ENCODE measurements at places on chromosomes 7 and 10.

DNA sequence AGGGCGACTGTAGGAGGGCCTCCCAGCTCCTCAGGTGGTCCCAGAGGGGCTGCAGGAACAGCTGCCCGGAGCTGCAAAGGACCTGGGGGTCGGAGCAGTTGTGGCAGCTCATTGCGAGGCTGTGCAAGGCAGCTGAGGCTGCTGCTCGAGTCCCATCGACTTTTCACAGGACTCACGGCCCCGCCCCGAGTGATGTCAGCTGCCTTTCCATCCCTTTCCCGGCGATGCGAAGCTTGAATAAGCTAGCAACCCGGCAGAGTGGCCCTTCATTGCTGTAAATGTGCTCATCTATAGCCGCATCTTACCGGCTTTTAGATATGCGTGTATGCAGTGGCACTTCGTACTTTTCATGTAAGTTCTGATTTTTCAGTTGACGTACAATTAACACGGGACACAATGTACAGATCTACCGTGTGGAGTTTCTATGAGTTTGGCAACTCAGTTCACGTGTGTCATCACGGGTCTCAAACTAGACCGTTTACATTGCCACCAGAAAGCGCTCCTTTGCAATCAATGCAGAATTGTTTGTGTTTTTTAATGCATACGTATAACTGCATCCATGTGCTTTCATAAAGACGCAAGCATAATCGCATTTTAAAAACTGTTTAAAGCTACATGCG, at the start of gene CH25H:
CH25H (minus strand) TSS at position 137 of the 620 bp plus-strand sequence; CDS start at position 112, 25 bp downstream.
- DNase-seq: peak; percentile 71

- peak; percentile 75 for DNase-seq
These were observed 93.2 kb downstream of the TWIST1 start for GRCh38 chr7:19024261-19024660.

- no peak for DNase-seq
These were observed 43.8 kb downstream of the PRLHR start for GRCh38 chr10:118551535-118552100.

- no peak for DNase-seq
These were observed 287.6 kb upstream of the HGF start for GRCh38 chr7:82057476-82057875.

DNA sequence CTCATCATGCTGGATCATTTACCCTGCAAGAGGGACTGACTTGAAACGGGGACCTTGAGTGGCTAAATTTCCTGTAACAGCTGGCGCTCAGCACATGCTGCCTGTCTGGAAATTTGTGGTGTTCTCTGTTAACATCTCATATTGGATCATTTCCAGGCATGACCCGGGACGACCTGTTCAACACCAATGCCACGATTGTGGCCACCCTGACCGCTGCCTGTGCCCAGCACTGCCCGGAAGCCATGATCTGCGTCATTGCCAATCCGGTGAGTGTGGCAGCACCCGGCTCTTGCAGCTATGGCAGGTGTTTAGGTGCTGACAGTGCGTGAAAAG, 9.9 kb downstream of the MDH2 start:
- DNase-seq: no peak

DNA sequence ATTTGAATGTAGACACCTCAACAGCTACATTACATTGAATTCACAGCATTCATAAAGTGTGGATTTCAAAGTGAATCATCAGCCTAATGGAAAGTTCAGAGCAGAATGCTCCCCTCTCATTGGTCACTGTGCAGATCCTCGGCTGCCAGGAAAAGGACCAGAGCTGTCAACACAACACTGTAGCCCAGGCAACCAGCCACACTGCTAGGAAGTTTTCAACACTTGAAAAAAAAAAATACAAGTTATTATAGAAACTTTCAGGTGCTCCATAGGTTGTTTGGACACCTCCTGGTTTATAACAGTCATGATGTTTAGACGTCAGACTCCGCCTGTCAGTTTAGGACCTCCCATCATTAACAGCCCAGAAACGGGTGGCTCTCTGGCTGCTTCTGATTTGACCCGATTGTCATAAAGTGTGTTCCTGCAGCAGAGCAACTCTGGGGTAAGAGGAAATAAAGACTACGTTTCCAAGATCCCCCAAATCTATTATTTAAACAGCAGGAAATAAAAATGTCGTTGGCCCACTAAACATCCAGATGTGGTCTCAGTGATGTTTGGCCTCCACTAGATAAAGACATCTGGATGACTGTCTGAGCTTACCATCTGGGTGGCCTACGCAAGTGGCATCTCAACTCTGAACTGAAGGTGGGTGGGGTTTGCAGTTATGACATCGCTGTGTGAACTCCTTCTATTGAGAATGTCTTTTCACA, 117.4 kb downstream of the CABCOCO1 start:
- peak; percentile 88 for DNase-seq

DNA sequence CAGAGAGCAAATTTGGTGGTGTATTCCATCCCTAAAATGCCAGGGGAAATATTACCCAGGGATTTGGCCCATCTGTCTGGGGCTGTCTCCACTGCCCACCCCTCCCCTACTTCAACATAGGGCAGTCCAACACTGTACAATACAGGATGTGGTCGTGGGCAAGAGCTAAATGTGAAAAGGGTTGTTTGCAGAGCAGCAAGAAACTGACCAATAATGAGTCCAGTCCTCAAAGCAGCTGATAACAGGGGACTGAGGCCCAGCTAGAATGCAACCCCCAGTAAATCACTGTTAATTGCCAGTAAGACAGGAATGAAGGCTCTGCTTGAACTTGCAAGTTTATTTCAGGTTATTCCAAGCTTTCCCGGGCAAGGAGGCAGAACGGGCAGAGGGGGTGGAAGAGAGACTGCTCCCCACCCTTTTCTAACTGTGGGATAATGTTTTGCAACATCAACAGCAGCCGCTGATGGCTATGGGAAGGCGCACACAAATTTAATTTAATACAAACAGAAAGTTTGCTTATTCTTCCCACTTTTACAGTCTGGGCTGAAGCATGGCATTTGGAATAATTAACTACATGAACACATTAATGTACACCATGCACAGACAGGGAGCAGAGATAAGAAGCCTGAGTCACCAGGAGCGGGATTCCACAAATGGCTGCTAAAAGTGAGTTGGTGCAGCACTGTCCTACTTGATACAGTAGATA, 36.8 kb downstream of the AFAP1L2 start:
- DNase-seq: peak; percentile 72

DNA sequence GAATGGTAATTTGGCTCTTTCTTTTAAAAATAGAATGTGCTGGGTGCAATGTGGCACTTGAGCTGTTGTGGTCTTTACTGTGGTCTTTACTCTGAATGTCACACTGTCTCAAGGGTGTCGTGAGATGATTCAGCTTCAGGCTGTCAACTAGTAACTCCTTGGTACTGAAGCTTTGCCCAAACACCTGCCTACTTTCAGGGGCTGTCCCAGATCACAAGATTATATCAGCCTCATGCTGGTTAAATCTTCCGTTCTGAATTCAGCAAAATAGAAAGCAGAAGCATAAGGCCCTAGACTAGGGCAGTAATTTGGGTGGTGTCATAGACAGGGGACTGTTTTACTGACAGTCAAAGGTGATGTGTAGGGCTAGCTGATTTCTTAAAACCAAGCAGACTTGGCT, 110.9 kb downstream of the BAMBI start:
- no peak for DNase-seq

- peak; percentile 95 for DNase-seq
These were observed 116.2 kb upstream of the LAMB4 start for GRCh38 chr7:108246227-108246837.

- DNase-seq: no peak
These were observed 880.6 kb downstream of the LRMDA start for GRCh38 chr10:76311752-76312636.

DNA sequence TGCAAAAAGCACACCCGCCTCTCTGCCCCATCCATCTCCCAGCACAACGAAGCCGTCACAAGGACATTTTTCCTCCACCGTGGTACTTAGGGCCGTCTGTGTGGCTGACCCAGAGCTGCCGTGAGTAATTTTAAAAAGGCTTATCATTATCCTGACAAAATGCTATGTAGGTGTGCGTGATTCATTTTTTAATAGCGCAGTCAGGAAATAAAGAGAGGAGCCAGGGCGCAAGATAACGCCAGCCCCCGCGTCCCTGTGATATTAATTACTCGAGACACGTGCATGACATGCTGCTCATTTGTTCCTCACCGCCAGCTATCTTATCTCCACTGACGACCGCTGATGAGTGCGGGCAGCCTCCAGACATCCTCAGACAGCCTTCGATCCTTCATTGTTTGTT, 332.7 kb upstream of the PFKP start:
- no peak for DNase-seq

- no peak for DNase-seq
These were observed 296.2 kb downstream of the HTR7 start for GRCh38 chr10:90561666-90562065.

- DNase-seq: no peak
These were observed 22.2 kb downstream of the SUGCT start for GRCh38 chr7:40156988-40157387.

- DNase-seq: no peak
These were observed 1.1 kb upstream of the ADRA2A start for GRCh38 chr10:111075577-111076185.

DNA sequence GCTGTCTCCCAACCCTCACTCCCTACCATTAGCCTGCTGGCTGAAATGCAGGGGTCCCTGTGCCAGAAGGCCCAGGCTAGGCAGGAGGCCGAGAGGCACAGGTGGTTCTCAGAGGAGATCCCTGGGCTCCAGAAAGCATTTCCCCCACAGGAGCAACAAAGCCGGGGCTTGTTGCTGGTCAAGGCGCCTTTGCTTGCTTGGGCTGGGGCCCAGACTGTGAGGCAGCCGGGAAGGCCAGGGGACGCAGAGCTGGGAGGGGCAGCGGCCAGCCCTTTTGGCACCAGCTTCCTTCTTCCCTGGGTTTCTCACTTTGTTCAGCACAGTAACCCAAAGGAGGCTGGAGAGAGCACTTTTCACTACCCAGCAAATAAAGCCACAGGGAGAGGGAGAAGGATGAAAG, 48.6 kb downstream of the FBXW4 start:
- DNase-seq: no peak

DNA sequence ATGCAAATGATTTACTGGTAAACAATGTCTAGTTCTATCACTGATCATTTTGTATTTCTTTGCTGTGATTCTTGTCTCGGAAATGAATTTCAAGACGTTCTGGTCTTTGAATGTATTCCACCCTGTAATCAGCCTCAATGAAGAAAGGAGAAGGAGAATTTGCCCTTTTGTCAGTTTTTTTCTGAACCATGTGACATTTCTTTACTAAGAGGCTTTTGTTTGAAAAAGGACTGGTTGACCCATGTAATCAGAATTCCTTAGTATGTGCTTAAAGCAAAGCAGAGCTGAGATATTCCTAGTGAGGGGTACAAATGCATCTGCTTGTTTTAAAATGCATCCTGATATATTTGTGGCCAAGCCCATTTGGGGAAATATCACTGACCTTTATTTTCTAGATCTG, 581.6 kb downstream of the ETV1 start:
- DNase-seq: no peak

GRCh38 chr10:7457478-7458316, 46.9 kb upstream of the SFMBT2 start:
- DNase-seq: no peak

DNA sequence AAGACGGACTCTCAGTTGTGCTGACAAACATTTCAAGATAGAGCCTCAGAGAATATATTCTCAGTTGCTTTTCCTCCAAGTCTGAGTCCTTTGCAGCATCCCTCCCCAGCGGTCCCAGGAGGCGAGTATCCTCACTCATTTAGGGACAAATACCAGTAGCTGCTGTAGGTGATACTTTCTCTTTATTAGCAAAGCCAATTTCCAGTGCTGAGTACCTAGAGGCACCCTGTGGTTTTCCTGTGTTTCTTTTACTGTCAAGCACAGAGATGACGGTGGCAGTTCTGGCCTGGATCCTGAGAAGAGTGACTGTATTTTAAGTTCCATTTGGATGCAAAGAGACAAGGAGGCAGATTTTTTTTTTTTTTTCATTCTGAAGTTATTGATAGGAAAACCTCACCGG, 1058.4 kb downstream of the SORCS3 start:
- no peak for DNase-seq

- DNase-seq: no peak
These were observed 268.4 kb downstream of the GPR37 start for GRCh38 chr7:124497176-124497575.

DNA sequence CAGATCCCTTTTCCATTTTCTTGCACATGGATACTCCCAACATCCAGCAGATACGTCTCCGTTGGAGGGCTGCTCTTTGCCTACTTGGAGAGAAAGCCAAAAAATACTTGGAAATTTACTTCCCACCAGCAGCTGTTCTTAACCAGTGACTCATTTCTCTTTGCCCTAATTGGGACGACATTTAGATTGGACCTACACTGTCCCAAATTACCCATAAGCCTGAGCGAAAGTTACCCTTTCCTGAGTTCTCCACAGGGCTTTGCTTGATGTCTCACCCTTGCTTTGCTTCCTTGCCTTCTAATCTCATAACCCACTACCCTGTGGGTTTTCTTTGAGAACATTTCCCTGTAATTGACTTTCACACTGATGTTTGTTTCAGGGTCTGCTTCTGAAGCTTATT, 48.1 kb downstream of the SAMD8 start:
- DNase-seq: no peak

DNA sequence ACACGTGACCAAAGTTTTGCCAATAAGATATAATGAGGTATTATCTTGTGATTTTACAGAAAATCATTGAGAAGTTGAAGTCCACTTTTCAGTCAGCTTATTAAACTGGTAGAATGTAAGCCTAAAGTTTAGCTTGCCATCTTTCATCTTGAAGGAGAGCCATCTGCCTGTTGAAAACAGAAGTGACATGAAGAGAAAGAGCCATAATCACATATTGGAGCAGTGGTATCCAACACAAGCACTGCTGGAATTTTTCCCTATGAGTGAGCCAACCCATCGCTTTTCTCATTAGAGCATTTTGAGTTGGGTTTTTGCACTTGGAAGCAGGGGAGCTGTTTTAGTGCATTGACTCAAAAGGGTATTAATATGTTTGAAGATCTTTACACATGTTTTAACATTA, 117.6 kb upstream of the FERD3L start:
- DNase-seq: no peak

DNA sequence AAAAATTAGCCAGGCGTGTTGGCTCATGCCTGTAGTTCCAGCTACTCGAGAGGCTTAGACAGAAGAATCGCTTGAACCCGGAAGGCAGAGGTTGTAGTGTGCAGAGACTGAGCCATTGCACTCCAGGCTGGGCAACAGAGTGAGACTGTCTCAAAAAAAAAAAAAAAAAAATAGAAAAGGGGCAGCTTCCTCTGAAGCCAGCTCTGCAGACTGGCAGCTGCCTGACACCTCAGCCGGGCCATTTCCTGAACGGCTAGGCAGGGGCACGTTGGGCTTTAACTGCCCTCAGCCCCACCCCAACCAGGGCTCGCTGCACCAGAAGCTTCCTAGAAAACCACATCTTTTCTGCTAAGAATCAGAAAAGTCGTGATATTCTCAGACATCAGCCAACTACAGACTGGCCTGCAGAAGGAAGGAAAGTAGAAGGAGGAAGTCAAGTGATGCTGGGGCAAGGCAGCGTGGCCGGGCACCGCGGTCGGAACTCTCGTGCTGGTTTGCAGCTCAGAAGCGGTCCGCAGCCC, 38.0 kb downstream of the PRKAG2 start:
- no peak for DNase-seq

GRCh38 chr7:51000956-51001355, 218.3 kb upstream of the GRB10 start:
- DNase-seq: no peak

- no peak for DNase-seq
These were observed 27.4 kb upstream of the ATRNL1 start for GRCh38 chr10:115065801-115066200.

All from brain microvascular endothelial cell (primary cell).